ENCODE measurements at places on chromosomes 7 and 10.

DNA sequence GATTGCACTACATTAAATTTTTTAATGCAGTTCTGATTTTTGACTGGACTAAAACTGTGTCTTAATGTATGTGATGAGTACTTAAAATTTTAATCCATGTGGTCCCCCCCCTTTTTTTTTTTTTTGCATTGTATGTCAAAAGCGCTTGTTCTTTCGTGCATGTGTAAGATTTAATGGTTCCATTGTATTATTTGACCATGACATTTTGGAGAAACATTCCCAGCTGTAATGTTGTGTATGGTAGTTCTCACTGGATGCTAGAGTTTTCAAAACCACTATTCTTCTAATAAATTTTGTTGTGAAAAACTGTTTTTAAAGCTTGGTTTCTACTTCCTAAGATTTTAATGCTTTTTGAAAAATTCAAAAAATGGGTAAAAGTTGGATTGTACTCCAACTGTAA lies 132.0 kb downstream of the LCOR start:
- ATAC-seq = no peak

DNA sequence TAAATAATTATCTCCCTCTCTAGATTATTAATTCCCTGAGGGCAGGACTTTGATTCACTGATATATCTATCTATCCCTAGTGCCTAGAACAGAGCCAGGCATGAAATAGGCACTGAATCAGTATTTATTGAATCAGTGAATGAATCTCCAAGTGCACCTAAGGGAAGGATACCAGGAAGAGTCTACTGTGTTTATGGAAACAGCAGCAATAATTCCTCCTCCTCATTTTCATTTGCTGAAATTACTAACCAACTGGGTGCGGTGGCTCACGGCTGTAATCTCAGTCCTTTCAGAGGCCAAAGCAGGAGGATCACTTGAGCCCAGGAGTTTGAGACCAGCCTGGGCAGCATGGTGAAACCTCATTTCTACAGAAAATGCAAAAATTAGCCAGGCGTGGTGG lies 161.2 kb downstream of the TCF7L2 start:
- no peak for ATAC-seq

- no peak for ATAC-seq
Observed at GRCh38 chr7:17408904-17409290, 110.4 kb downstream of the AHR start.

GRCh38 chr10:15144788-15145187 lies 23.7 kb downstream of the NMT2 start:
- ATAC-seq = no peak

DNA sequence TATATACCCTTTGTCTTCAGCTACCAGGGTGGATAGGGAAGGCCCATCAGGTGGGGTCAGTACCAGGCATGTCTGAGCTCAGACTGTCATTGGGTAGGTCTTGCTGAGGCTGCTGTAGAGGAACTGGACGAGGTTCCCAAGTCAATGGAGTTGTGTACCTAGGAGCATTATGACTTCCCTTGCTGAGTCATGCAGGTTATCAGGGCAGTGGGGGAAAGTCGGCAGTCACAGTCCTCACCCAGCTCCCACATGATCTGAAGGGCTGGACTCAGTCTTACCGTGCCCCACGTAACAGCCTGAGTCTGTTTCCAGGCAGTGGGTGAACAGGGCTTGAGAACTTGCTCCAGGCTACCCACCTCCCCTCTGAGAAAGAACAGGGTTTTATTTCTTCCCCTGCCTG lies 260.8 kb upstream of the COBL start:
- no peak for ATAC-seq

DNA sequence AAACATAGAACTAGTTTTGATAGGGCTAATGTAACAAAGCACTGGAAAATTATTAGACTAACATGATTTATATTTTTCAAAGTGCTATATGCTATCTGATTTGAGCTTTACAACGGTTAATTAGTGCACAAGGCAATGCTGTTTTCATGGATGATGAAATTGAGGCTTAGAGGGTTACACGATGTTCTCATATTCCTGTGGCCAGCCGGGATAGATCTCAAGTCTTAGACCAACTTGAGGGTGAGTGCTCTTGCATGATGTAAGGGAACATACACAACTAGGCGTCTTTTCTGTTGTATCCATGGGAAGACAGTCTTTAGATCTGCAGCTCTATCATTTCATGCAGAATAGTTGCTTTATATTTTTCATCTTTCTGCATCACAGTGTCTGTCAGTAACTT lies 4.1 kb downstream of the PRPF18 start:
- no peak for ATAC-seq

GRCh38 chr10:22437620-22438588 lies 92.6 kb downstream of the SPAG6 start:
- peak; percentile 31 for ATAC-seq

All from activated T-helper 17 cell treated with anti-CD3 and anti-CD28 coated beads, Interleukin-2, amount 50 U/mL, for 72 hours (primary cell).